Activated gamma-delta T cell (primary cell): ENCODE measurements at places on chromosomes 3 and 15.

DNA sequence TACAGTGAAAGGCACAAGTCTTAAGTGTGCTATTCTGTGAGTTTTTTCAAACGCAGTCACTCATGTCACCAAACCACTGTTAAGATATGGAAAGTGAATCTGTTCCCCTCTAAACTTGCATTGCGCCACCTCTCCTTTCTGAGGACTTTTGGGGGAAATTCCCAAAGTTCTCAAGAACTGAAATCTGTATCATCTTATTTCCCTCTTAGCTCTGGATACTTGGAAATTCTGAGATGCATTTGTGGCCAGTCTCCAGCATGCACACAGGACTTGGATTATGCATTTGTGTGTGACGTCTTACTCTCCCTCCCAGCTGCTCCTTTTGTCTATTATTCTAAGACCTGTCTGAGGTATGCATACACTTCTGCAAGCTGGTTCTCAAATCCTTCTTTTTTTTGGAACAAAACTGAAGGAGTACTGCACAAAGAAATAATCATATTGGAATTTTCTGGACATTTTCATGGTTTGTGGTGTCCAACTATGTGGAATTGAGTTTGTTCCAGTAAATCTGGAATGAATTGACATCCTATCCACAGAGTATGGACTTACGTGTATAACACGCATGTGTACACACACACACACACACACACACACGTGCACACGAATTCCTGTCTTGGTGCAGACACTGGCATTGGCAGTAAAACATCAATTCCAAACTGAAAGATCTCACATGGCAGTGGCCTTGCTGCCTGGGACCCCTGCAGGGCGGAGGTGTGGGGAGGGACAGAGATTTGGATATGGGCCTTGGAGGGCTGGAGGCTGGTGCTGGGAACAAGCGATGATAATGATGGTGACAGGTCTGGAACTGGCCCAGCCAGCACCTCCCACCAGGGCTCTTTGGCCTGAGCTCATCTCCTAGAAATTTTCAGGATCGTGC is 8.2 kb upstream of the LCTL start:
- DNase-seq = no peak

DNA sequence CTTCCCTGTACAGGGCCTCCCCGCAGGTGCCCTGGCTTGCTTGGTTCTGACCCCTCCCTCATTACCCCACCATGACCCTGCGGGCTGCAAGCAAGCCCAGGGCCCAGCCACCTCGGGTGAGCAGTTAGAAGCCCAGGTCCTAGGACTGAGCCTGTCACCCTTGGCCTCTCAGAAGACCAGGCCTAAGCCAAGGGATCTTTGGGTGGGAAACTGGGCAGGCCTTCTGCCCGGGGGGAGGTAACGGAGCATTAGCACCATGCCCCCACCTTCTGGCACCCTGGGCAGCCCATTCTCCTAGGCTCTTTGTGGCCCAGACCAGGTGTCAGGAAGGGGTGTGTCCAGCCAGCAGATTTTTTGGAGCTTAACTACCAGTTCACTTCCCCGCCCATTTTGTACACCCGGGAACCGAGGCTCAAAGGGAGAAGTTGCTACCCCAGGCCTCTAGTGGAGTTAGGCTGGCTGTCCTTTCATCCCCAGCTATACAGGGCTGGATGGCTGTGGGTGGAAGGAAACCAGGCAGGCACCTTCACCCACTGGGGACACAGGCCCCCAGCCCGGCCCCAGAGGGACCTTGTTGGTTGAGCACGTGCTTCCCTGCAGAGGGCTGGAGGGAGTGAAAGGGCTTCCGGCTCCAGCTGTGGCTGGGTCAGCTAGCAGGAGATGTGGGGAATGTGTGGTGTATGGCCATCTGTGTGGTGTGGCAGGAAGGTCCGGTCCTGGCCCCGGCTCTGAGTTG is 1.4 kb downstream of the CSK start:
- no peak for DNase-seq

GRCh38 chr15:34628577-34629152 is 45.2 kb upstream of the GOLGA8B start:
- DNase-seq = no peak

- DNase-seq = no peak
Observed at GRCh38 chr3:127368186-127369032, 80.6 kb upstream of the PRR20G start.

DNA sequence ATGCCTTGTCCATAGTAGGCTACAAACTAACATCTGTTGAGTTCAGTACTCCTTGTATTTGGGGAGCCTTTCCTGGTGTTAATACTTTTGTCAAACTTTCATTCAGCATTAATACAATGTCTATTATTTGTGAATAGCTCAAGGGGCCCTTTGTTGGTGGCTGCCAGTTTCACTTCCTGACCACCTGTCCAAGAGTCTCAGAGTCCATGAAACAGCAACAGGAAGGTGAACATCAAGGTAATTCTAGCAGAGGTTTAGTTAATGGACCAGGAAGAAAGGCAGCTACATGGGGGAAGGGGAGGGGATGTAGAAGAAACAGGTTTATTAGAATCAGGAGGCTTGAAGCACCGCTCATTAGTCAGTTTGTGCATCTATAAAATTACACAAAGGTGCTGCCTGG is 386.9 kb downstream of the PDCD6IP start:
- DNase-seq = no peak

GRCh38 chr3:107216229-107216628 is 161.0 kb upstream of the CCDC54 start:
- no peak for DNase-seq

DNA sequence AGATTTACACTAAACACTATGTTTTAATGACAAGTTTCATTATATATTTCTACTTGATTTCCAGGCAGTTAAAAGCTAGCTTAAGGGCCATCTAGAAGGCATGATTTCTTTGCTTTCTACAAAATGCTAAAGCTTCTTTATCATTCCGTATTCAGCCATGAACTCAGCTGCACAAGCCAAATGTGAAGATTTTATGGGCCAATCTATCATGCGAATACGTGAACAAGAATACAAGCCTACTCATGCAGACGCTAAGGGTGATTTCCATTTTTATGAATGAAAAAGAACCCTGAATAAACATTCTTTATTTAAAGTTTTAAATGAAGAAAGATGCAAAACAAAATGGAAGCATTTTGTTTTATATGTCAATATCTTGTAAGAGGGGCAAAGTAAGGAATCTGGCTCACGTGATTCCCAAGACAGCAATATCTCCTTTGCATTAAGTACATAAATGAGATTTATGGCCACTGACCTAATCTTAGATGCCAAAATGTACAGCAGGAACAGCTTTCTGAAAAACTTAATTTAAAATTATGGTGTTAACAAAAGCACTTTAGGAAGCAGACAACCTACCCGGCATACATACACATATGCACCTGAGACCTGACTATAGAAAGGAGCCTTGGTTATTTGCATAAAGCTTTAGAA is 215.8 kb downstream of the DPH6 start:
- no peak for DNase-seq

- no peak for DNase-seq
Observed at GRCh38 chr3:8458711-8459110, 42.9 kb upstream of the LMCD1 start.

DNA sequence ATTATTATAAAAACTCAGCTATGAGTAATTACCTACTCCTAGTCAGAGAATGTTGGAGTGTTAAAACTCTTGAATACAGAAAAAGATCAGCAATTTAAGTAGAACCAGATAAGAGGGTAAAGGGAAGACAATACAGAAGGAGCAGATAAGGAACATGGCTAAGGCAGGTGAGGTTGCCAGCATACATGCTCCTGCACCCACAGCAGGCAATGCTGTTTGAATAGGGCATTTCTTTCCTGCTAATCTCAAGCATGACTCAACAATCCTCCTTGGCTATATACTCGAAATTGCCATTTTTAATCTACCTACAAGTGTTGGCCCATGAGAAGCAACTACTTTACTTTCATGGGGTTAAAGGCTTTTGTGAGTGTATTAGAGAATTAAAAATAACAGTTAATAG is 494.5 kb downstream of the DIPK2A start:
- no peak for DNase-seq

- DNase-seq = no peak
Observed at GRCh38 chr3:166864473-166865467, 515.3 kb downstream of the ZBBX start.
